ENCODE measurements at places on chromosomes 6 and 20.

DNA sequence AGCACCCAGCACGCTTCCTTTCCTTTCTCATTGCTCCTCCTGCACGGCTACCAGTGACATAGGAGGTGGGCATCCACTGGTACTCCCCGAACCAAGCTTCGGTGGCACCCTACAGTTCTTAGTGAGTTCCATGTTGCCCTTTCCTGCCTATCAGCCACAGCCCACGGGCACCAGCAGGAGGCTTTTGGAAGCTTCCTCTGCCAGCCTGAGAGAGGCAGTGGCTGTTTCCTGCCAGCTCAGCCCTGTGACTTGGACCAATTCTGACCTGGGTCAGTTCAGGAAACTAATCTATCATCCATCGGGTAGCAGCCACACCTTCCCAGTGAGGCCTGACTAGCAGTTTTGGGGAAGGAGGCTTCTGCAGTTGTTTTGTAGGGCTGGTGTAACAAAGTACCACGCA, 176.4 kb upstream of the UST start:
- no peak for DNase-seq

DNA sequence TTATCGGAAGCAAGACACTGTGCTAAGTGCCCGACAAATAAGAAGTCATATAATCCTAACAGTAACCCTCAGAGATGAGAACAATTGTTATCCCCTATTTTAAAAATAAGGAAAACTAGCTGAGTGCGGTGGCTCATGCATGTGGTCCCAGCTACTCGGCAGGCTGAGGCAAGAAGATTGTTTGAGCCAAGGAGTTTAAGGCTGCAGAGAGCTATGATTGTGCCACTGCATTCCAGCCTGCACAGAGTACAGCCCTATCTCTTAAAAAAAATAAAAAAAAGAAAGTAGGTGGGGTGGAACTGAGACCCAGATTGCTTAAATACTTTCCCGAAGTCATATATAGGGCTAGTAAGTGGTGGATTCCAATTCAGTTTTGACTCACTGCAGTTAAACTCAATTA, 84.7 kb downstream of the UST start:
- DNase-seq, result no peak

GRCh38 chr6:76707630-76708029, 635.2 kb upstream of the IMPG1 start:
- DNase-seq, result no peak

DNA sequence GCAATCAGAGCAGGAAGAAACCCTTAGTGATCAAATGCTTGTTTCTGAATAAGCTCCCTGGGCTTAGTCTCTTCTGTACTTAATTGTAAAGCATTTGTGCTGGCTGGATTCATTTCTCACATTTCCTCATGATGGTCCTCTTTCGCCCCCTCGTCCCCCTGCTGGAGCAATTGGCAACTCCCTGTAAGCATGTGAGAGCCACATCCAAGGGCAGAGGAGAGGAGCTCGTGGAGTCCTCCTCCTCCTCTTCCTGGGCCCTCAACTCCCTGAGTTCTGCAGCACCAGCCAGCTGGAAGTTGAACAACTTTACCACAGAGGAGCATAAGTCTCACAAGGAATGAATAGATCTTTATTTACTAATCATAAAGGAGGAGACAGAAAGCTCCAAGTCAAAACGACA, 12.6 kb downstream of the ANKEF1 start:
- DNase-seq, result no peak

- DNase-seq, result no peak
Observed at GRCh38 chr20:9210356-9210755, 141.5 kb downstream of the PLCB4 start.

- DNase-seq, result no peak
Observed at GRCh38 chr6:46440141-46440540, 51.1 kb downstream of the RCAN2 start.

GRCh38 chr6:122736163-122736562, 43.4 kb upstream of the FABP7 start:
- DNase-seq, result no peak

GRCh38 chr20:19710336-19711120, 47.5 kb upstream of the RIN2 start:
- no peak for DNase-seq

DNA sequence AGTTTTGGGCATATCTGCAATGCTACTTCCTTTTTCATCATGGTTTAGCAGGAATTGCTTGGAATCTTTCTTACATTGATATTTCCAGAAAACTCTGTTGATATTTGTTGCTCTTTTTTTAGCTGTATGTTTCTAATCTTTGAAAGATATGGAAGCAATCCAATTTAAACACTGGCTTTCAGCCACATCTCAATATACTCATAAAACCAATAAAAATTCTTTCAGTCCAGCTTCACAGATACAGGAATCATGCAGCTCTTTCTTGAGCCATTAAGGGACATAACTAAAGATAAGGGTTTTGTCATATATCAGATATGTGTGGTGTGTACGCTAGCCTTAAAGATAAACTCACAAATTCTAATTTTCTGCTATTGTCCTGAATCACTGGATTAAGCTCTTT, 47.4 kb downstream of the PKIB start:
- no peak for DNase-seq

DNA sequence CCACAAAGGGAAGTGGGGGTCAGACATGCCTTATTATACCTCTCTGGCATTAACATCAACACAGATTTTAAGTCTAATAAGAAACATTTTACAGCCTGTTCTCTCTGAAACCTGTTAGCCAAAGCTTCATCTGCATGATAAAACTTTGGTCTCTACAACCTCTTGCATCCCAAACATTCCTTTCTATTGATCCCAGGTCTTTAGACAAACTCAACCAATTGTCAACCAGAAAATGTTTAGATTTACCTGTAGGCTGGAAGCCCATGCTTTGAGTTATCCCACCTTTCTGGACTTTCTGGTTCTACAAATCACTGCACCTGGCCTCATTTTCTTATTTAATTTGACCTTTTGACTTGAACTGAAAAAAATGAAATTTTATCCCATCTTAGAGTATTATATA, 20.8 kb downstream of the MCM8 start:
- no peak for DNase-seq

DNA sequence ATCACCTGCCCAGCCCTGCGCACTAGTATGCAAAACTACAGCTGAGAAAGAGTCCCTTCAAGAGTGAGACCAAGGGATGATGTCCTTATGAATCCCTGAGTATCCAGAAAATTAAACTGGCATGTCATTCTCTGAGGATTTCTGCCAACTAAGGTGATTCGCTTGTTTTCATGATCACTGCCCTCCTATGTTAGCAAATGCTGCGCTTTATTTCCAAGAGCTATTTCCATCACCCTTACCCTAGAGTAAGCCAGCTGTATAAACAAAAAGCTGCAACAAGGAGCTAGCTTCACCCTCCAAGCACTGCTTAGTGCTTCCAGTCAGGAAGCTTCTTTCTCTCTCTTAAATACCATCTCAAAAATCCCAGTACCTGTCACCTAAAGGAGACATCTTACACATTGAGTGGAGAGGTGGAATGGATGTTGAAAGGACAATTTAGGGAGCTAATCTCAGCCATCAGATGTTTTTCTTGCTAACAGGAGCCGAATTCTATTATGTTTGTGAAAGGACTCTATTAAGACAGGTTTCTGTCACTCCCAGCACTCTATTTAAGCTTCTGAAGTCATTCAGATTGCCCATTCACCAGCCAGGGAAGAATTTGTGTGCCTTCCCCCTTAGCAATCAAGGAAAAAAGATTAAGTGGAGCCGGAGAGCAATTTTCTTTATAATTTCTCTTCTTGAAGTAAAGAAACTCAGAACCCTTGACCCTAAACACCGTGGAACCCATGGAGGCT, 322.2 kb downstream of the NRN1 start:
- no peak for DNase-seq

GRCh38 chr6:28587746-28588075, 62.0 kb downstream of the GPX5 start:
- DNase-seq, result no peak

DNA sequence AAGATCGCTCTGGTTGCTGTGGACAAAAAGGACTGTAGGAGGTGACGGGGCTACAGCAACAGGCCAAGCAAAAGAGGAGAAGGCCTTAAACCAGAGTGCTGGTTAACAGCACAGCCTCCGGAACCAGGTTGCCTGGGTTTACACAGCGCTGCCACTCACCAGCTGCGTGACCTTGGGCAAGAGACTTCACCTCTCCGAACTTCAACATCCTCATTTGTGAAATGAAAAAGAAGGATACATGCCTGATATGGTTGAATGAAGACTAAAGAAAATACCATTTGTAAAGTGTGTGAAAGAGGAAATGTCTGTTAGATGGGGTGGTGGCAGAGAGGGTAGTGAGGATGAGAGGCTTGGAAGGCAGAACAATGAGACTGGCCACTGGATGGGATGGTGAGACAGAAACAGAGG, 44.9 kb downstream of the PREX1 start:
- no peak for DNase-seq

GRCh38 chr6:36851626-36852025, 12.4 kb upstream of the CPNE5 start:
- no peak for DNase-seq

GRCh38 chr6:74409447-74409846, 713.4 kb downstream of the CD109 start:
- DNase-seq, result peak; percentile 25

- DNase-seq, result peak; percentile 51
Observed at GRCh38 chr6:163965426-163966348, 551.2 kb downstream of the QKI start.

GRCh38 chr6:122833021-122833491, 44.0 kb downstream of the SMPDL3A start:
- no peak for DNase-seq

- no peak for DNase-seq
Observed at GRCh38 chr6:43243664-43244321, 512 bp downstream of the TTBK1 start.

DNA sequence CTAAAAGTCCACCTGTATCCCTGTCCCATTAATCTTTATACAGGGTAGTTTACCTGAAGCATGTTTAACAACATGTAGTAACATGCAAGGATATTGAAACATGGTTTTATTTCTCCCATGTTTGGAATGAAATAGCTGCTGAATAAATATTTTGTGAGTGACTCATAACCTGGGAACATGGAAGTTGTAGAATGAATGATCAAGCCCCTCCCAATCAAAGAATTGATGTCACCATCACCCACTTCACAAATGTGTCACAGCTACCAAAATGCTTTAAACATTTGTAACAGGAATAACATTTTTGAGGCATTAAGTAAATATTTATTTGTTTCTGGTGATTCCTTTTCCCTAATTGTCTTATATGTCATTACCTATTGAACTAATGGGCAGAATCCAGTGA, 58.9 kb upstream of the TNFAIP3 start:
- peak; percentile 50 for DNase-seq

DNA sequence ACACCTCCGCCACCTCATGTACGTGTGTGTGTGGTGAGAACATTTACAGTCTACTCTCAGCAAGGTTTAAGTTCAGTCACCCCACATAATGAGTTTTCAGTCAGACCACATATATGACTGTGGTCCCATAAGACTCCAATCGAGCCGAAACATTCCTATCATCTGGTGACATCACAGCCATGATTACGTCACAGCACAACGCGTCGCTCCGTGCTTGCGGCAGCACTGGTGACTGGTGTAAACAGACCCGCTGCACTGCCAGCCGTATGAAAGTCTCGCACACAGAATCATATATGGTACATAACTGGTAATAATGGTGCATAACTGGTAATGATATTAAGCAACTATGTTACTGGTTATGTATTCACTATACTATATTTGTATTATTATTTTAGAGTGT, 150.7 kb downstream of the DLL1 start:
- DNase-seq, result no peak

DNA sequence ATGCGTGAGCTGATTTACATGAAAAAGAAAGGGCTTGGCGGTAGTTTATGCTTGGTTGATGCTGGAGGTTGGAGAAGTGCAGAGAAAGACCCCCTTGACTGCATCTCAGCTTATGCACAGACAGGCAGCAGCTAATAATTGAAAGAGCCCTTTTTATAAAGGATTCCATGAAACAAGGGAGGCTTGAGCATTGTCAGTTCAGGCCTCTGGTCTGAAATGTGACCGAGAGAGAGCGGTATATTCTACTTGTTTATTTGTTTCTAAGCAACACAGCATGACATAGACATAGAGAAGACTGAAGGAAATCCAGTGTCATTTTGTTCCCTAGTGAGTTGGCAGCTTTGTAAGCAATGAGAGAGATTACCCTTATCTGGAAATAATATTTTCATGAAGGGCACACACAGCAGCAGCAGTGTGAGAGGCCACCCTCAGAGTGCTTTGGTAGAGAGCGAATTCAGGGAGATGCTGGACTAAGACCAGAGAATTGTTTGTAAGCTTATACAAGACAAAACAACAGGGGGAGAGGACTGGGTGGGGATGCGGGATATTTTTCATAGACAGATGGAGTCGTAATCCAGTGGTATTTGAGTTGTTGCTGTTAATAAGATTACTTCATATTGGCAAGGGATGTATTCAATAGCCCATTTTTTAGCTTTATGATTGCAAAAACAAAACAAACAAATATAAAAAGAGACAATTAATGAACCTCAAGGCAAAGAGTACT, 34.6 kb upstream of the LAMA2 start:
- DNase-seq, result no peak

DNA sequence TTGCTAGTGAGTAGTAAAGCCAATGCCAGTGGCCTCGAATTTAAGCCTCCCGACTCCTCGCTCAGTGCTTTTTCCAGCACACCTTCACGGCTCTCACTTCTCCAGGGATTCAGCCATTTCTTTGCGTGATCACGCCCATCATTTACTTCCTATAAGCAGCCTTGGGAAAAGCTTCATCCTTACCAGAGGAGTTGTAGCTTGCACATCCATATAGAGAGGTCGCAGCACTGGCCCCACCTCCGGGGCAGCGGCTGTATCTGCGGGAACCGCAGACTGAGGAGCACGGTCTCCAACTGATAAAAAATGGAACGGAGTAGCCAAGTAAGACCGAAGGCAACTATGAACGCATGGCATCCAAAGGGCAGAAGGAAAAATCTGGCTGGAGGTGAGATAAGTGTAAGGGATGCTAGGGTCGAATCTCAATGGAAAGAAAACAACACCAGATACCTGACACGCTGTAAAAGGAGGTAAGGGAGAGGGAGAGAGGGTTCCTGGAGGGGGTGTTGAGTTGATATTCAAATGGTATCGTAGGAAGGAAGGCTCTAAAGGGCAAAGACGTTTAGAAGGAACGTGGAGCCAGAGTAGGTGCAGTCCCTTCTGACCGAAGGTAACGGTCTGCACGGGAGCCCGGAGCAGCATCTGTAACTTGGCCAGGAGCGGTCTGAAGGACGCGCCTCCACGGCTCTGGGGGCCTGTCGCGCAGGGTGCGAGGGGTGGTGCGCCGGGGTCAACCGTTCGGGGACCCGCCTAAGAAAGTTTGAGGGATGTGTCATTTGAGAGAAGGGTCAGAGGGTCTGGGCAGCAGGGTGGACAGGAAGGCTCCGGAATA, 640 bp downstream of the NFS1 start:
- DNase-seq, result peak; percentile 36

GRCh38 chr6:25450469-25451198, 171.5 kb downstream of the CARMIL1 start:
- DNase-seq, result no peak

All from HTR-8/SVneo (cell line).